Stimulated activated CD4-positive, alpha-beta T cell treated with anti-CD3 and anti-CD28 coated beads, Interleukin-1b, Interleukin-23, amount 100 ng/mL, for 4 hours (primary cell): ENCODE measurements at places on chromosomes 11 and 22.

- DNase-seq = no peak
These were observed 44.7 kb upstream of the WEE1 start for GRCh38 chr11:9528573-9529333.

DNA sequence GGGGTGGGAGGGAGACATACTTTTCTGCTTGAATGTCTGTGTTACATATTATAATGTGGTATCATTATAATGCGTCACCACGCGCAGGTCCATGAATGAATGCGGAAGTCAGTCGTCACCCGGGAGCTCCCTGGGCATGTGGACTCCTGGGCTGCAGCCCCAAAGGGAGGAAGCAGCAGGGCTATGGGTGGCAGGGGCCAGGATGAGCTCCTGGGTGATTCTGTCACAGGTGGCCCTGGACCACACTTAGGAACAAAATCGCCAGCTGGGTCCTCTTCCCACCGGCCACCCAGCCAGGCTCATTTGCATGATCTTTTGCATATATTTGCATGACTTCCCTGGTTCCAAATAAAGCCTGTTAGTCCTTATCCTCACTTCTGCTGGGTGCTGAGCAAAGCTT is 51.2 kb downstream of the KCNJ4 start:
- DNase-seq = no peak

DNA sequence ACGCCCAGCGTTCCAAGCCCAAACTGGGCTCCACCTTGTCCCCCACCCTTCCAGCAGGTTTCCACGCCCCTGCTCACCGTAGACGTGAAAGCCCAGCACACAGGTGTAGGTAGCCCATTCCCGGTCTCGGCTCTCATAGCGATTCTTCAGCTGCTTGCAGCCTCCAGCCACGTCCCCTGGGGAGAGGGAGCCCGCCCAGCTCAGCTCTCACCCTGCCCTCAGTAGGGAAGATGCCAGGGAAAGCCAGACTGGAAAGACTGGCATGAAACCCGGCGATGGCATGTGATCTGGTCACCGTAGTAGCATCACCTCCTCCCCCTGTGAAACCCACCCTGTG is 1.4 kb upstream of the MTA2 start:
- DNase-seq = no peak

DNA sequence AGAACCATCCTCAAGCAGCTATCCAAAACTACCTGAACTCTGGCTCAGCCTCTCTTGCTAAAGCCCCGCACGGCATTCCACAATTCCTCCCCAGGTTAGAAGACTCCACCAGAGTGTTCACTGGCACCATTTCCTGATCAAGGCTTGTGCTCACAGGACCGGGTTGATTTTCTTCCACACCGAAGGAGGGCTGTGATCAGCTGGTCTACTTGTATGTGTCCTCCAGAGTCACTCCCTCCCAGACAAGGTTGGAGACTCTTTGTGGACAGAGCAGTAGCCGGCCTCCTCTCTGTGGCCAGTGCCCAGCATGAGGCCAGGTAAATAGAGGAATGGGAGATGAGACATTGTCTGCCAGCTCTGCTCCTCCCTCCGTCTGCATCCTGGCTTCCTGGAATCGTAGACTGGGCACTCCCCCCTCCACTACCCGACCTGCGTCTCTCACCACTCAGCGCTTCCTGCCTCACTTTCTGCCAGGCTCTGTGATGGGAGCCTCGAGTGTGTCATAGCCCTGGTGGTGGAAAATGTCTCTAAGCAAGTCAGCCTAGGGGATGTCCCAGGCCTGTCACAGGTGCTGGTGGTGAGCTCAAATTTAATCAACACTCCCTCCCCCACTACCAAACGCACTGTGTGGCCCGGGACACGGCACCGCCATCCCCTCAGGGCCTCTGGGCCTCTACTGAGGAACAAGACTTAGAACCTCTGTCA is 12.5 kb upstream of the TMPRSS6 start:
- DNase-seq = peak; percentile 90

DNA sequence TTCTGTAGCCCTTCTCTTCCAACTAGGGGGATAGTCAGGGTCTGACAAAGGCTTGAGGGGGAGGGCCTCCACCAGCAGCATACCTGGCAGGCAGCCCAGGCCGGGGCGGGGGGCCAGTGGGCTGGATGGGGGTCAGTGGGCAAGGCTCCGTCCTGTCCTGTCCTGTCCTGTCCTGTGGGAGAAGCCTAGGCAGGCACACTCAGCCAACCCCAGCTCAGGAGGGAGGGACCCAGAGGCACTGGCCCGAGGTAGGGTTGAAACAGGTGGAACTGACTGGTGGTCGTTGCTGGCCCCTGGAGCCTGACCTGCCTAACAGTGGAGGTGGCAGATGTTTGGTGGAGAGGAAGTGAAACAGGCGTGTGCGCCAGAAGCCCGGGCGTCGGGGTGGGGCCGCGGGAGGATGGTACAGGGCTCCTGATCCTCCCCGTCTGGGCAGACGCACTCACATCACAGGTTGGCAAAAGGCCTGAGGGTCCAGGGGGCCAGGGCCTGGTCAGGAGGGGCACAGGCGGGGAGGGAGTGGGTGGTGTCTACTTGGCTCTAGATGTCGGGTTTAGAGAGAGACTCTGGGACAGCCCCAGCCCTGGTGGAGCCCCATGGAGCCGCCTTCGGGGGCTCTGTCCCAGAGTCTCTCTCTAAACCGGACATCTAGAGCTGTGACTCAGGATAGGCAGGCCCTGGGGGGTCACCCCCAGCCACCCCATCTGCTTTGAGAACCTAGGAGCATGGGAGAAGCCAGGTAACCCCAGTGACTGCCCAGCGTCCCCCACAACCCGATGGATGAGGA is 32.5 kb upstream of the GRAMD4 start:
- DNase-seq = no peak

GRCh38 chr11:78281511-78281910 is 92.8 kb downstream of the USP35 start:
- DNase-seq = no peak

- DNase-seq = no peak
These were observed 38.8 kb downstream of the PRDM11 start for GRCh38 chr11:45185228-45185729.

GRCh38 chr22:31124811-31125465 is 2.2 kb downstream of the INPP5J start:
- no peak for DNase-seq

DNA sequence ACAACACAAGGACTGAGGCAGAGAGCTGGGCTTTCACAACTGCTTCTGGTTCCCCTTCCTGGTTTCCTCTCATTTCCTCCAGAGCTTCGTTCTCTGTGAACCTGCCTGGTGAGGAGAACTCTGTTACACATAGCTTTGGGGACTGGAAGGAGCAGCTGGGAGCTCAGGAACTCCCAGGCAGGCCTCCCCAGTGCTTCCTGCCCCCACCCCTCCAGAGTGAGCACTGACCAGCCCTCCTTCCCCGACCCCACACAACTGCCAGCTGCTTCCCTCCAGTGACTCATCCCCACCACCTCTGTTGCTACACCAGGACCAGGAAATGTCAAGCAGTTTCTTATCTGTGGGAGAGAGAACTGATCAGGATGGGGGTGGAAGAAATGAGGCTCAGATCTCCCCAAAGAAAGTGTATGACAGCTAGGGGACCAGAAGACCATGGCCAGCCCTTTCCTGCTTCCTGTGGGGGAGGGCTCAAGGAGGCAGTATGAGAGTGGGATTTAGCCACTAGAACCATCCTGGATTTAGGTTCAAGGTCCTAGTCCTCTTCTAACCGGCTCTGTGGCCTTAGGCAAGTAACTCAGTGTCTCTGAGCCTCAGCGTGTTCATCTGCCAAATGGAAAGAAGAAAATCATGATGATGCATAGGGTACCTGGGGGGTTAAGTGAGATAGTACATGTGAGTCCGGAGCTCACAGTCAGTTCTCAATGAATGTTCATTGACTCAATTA is 4.5 kb upstream of the TP53I11 start:
- no peak for DNase-seq

DNA sequence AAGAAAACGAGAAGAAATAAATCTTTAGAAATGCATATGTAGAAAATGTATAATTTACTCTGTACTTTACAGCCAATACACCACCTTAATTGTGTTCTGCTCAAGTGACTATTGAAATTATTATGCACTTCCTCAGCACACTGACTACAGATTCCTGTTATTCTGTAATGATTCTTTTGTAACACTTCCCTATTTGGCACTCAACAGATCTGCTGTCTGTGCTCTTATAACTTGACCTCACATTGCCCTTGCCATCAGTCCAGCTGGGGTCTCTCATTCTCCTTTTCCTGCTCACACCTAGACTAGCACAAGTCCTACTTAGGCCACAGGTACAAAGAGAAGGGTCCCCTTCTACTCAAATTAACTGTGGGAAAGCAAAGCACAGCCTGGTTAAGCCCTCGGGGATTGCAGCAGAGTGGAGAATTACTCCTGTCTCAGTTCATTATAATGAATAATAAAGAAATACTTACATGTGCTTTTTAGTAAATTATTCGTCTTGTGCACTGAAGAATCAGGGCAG is 860.4 kb downstream of the OPCML start:
- DNase-seq = no peak
